Muscle of back (tissue), 13 donors: ENCODE measurements at places on chromosomes 3 and 15.

- no peak for DNase-seq
Measured at GRCh38 chr3:123337948-123338619, 110.8 kb downstream of the ADCY5 start.

- no peak for DNase-seq
Measured at GRCh38 chr3:24545887-24546286, 51.2 kb upstream of the THRB start.

GRCh38 chr3:195813916-195814640 lies 2.3 kb upstream of the MUC4 start:
- DNase-seq, result no peak

DNA sequence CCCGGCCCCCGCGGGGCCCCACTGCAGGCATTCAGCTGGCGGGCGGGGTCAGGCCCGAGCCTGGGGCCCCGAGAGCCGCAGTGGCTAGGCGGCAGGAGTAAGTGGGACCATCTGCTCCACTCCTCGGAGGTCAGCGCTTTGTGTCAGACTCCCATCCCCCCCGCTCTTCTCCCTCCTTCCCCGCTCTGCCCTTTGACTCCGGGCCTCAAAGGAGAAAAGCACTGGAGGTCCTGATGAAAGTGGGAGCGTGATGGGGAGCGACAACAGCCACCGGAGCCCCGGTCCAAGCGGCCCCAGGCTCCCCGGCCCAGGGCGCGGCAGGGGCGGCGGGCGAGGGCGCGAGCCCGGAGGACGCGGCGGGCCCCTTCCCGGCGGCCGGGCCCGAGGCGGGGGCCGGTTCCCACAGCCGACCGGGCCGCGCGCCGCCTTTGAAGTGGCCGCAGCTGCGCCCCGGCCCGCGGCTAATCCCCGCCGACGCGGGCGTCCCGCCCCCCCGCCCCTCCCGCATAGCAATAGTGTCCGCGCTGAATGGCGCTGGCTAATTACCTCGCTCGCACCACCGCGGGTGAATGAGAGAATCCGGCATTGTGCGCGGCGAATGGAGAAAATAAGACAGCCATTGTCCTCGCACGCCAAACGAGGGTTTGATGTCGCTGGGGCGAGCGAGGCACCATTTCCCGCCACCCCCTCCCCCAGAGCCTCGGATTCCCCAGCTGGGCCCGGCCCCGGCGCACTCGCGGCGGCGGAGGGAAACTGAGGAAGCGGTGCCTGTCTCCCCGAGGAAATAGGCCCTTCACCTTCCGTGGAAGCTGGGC lies 22.4 kb downstream of the IGDCC3 start:
- DNase-seq, result peak; percentile 52
